HEK293T (cell line): ENCODE measurements at places on chromosomes 5 and 9.

- no peak for DNase-seq
These were observed 18.4 kb downstream of the POU5F2 start for GRCh38 chr5:93723005-93723404.

- no peak for DNase-seq
These were observed 722.0 kb downstream of the MTRR start for GRCh38 chr5:8590959-8591358.

GRCh38 chr5:73625372-73625943 is 538 bp upstream of the ARHGEF28 start:
- no peak for DNase-seq

GRCh38 chr5:76755779-76756637 is 40.1 kb downstream of the F2R start:
- DNase-seq, result no peak

DNA sequence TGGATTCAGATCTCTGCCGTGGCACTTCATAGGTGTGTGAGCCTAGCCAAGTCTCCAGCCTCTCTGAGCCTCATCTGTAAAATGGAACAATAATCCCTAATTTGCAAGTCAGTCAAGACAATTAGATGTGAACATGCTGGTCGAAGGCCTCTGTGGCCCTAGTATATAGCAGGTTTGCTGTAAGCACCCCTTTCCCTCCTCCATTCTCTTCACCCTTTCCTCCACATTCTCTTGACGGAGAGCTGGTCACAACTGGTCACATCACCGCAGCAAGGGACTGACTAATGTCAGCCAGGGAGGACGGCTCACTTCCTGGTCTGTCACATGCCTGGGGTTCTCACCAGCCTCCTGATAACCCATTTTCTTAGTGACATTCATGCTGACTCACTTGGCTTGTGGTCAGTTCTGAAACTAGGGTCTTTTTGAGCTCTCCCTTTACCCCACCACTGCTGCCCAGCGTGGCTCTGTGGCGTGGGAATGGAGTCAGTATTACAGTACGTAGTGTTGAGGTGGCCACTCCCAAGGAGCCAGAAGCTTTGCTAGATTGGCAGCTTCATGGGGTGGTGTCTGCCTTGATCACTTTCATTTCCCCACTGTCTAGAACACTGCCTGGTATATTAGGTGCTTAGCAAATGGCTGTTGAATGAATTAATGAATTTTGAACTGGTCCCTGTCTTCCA is 47.8 kb downstream of the ERGIC1 start:
- DNase-seq, result no peak

GRCh38 chr5:42779083-42779482 is 22.5 kb downstream of the CCDC152 start:
- no peak for DNase-seq

GRCh38 chr9:107973451-107973850 is 483.9 kb upstream of the KLF4 start:
- DNase-seq, result no peak

GRCh38 chr9:128587453-128587852 is 35.1 kb downstream of the SPTAN1 start:
- DNase-seq, result no peak
